GM04503 (cell line): ENCODE measurements at places on chromosomes 5 and 9.

- DNase-seq: no peak
These were observed 25.8 kb upstream of the TPD52L3 start for GRCh38 chr9:6302417-6302816.

DNA sequence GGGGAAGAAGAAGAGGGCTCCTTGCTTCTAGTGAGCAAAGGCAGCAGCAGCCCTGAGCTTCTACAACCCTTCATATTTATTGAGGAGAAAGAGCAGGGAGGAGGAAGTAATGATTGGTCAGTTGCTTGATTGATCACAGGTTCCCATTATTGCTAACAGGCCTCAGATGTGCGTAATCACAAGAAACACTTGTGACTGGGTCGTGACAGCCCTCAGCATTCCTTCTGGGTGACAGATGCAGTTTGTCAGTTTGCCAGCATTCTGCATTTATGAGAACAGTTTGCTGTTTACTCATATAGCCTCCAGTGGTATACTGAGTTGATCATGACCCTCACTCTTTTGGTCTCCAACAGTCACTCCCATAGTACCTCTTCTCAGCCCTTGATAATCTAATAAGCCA is 111.5 kb upstream of the TNC start:
- no peak for DNase-seq

DNA sequence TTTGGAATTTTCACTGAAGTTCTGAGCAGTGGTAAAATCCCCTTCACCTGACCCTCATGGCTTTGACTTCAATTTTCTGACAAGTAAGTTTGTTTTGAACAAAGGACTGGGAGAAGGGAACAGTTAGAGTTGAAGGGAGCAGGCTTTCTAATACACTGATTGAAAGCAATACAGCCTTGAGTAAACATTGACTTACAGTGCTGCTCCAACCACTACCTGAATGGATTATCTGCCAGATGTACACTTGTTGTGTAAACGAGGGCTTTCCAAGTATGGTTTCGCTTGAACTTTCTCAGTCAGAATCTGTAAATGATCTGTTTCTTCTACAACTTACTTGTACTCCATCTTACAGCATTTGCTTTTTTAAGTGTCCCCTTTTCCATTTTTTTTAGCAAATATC is 1414.9 kb upstream of the NUDT12 start:
- no peak for DNase-seq

DNA sequence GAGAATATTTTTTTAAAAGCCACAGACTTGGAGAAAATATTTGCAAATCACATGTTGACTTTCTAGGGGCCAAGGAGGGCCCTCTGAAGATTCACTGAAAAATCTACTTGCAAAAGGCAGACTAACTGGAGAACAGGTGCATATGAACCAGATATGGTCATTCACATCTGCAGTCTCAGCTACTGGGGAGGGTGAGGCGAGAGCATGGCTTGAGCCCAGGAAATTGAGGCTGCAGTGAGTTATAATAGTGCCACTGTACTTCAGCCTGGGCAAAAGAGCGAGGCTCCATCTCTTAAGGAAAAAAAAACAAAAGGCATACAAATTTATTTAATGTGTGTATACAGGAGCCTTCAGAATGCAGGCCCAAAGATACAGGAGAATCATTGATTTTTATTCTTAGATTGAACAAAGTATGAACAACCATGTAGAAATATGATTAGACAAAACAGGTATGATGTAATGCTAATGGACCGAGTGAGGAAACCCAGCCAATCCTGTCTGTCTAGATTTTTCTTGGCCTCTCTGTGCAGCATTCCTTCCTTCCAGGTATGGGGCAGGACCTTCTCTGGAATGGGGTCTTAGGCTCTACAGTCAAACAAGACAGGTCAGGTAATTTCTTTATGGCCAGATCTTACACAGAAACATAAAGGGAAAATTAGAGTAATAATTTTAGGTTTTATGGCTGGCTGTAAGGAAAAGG is 15.3 kb upstream of the SLC27A6 start:
- no peak for DNase-seq

GRCh38 chr5:55915783-55916182 is 64.6 kb downstream of the IL31RA start:
- DNase-seq: no peak

- no peak for DNase-seq
These were observed at the start of gene NIPAL4 for GRCh38 chr5:157459715-157460599. NIPAL4 (plus strand) TSS chr5:157460213; CDS start chr5:157460321, 108 bp downstream.

GRCh38 chr5:141838326-141839014 is 39.7 kb downstream of the PCDH1 start:
- DNase-seq: no peak

DNA sequence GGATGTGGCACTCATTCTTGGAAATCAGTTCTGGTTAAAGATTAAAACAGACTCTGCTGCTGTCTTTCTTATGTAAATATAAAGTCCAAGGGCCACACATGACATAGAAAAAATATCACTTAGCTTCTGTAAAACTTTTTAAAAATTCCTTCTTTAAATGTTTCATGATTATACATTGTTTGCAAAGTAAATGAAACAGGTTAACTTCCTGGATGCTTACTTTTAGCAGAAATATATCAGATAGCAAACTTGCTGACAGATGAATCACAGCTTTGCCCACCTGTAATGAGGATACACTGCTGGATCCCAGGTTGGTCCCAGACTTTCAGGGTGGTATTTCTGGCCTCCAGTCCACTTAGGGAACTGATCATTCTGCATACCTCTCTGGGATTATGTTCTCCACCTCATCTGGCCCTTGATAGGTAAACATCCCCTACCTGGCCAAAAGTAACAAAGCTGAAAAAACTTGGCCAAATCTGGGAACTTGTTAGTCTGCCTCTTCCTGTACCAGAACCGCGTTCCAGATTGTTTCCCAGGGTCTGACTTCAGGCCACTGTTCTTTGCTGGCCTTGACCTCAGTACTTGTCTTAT is 340.5 kb downstream of the ADGRV1 start:
- no peak for DNase-seq

DNA sequence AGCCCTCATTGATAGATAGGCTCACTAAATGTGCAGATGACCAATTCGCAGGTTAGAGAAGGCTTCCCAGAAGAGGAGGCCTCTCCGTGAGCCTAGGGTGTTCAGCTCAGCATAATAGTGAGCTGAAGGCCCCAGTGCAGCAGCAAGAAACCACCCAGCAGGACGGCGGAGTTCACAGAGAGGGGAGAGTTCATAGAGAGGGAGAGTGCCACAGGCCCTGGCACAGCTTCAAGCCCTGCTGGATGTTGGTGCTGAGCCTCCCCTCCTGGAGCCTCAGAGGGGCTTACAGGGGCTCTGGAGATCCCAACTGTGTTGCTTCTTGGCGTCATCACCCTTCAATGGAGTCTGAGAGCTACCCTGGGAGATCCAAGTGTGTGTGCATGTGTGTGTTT is 2.1 kb downstream of the SLC22A5 start:
- DNase-seq: no peak

DNA sequence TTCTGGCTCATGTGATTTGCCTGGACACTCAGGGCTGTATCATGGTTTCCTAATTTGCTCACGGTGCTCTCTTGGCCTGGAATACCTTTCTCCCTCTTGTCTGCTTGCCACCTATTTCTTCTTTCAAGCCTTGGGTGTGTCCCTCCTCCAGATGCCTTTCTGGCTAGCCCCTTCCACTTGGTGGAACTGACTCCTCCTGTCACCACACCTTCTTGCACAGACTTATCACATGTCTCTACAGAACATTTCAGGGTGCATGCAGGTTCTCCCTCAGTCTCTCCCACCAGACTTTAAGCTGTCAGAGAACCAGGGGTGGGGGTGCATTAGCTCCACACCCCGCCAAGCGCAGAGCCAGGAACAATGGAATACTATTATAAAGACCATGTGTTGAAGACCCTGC is 1.9 kb downstream of the TBC1D2 start:
- DNase-seq: no peak

DNA sequence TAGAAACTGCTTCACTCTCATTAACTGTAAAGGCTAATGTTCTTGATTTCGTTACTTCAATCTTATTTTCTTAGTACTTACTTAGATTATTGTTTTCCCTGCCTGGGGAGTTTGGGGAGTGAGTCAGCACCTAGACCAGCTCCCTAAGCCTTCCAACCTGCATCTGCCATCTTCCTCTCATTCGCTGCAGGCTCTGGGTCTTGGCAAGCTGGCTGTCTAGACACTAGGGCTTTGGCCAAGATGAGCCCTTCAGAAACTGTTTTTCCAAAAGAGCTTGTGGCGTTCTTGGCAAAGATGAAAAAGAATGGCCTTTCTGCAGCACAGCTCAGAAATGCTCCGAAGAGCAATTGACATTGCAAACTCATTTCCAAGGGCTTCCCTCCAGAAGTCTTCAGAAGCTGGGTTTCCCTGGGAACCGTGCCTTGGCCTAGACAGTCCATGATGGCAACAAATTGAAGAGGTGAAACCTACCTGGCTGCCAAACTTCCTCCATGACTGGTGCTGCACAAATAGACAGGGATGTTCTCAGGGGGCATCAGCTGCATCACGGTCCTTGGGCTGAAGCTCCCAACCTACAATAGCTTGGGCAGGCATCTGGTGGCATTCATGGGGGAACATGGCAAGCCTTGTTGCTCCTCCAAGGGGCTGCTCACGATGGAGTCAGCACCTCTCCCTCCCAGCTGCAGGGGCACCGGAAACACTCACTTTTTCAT is 76.6 kb downstream of the NSUN2 start:
- DNase-seq: no peak

GRCh38 chr9:91346644-91347043 is 15.1 kb downstream of the AUH start:
- DNase-seq: no peak

GRCh38 chr9:133572821-133573361 is 36.3 kb downstream of the FAM163B start:
- DNase-seq: no peak

- no peak for DNase-seq
These were observed 23.0 kb upstream of the GOLM1 start for GRCh38 chr9:86122311-86122710.

DNA sequence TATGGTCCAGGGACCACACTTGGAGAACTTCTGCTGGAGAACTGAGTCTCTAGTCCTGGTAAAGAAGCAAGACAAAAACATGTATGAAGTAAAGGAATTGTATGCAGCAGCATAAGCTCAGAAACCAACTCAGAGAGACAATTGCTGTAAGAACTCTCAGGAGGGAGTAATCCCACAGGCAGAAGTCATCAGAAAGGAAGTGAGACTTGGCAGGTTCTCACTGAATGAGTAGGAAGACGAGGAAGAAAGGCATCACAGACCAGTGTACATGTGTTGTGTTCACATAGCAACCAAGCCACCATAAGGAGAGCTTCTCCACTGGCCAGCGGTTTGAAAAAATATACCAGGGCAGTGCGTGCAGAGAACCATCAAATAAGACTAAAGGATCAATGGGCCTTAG is 57.9 kb upstream of the FST start:
- peak; percentile 92 for DNase-seq

DNA sequence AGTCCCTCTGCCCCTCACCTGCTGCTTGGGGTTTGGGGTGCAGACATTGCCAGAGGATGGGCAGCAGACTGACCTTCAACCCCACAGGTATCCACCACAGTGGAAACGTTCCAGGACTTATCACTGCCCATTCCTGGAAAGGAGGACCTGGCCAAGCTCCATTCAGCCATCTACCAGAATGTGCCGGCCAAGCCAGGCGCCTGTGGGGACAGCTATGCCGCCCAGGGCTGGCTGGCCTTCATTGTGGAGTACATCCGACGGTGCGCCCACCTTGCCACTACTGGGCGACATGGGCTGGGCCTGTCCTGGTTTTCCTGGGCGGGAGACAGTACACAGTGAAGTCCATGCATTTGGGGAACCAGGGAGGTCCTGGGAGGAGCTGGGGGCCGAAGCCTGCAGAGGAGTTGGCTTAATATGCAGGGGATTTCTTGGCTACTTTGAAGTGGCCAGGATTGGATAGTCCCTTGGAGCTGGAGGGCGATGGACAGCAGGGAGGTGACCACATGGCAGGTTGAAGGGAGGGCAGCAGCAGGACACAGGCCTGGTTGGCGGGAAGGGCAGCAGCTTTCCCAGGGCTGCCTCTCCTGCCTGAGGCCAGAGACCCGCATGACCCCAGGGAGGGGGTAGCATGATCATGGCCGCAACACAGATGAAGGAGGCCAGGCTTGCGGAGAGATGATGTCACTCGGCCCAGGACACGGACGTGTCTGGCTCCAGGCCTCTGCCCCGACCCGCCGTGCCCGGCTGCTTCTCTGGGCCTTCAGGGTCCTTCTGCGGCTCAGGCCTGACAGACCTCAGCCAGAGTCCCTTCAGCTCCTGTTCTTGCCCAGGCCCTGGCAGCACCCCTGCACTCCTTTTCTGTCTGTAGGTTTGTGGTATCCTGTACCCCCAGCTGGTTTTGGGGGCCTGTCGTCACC is 34.6 kb downstream of the USP20 start:
- no peak for DNase-seq

GRCh38 chr5:24732184-24732583 is 87.4 kb upstream of the CDH10 start:
- DNase-seq: no peak

DNA sequence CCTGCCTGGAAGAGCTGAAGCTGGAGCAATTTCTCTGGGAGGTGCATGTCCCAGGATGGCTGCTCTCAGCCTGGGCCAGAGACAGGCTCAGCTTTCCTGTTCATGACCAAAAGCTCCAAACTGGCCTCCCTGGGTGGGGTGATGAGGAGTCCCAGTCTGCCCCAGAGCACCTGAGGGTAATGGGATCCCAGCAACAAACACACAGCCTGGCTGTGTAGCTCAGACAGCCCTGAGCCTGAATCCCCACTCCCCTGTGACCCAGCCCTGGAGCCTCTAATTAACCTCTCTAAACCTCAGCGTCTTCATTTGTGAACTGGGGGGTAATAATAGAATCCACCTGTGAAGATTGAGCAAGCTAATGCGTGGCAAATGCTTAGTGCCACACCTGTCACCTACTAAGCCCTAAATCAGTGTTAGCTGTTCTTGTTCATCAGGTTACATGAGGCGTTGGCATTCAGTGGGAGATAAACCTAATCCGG is 67.5 kb downstream of the HSPA4 start:
- no peak for DNase-seq

- DNase-seq: no peak
These were observed 84.3 kb upstream of the CAST start for GRCh38 chr5:96577909-96578308.

DNA sequence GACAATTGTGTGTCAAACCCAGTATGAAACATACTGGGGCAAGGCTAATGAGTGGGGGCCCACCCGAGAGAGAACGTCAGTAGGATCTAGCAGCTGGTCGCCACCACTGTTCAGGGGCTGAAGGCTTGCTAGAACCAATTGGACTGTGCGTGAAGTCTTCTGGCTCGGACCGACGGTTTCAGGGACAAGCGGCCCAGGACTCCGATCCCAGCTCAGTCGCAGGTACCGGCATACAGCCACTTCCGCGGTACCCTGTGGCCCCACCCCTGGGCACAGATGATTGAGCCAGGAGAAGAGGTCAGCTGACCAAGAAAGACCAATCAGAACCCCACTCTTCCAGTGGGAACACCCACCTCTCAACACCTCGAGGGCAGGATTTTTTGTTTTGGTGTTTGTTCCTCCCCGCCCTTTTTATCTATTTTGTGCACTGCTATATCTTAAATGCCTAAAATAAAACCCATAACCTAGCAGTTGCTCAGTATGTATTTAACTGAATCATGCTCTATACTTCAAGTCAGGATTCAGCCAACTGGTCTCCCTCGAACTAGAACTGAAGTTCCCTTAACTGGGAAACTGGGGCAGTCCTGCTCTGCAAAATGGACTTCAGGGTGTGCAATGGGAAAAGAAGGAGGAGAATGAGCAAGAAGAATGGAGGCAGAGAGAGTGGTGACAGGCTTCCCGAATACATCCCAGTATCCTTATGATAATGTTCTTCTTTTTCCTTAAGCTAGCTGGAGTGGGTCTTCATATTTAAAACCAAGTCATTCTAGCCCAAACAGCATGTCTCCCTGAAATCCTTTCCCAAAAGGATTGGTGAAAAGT is 21.1 kb upstream of the CPEB4 start:
- no peak for DNase-seq
